Lung (tissue), 17 donors: ENCODE measurements at places on chromosomes 7 and 10. TPM values are rescaled to one million over a fixed set of nuclear protein-coding genes. Genes with fewer than 3 reads are reported as not detected.

The PTPRN2 gene
- total RNA-seq = 7.4 TPM

The C7orf57 gene
- total RNA-seq = 9.4 TPM

The PAPOLB gene
- 1.9 TPM for total RNA-seq

The GARIN1A gene
- 1.6 TPM for total RNA-seq

The PAX4 gene
- total RNA-seq = not detected
